ENCODE measurements at places on chromosomes 4 and X.

DNA sequence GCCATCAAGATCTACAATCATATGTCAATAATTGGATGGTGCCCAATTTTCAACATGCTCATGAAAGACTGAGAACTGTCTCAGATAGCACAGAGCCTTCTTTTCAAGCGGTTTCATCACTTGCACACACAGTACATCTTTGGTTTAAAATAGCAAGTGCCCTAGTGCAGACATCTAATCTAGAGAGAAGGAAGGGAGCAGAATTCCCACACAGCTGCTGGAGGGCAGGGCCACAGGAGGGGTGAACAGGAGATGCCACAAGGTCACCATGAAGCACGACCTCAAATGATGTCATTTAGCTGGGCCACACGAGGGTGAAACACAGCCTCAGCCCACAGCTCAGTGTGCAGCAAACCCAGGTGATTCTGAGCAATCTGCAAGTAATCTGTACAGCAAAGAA, 24.3 kb downstream of the LEF1 start:
- no peak for DNase-seq

- no peak for DNase-seq
Measured at GRCh38 chr4:10100734-10101216, 15.8 kb downstream of the WDR1 start.

GRCh38 chrX:42399632-42400024, 378.3 kb downstream of the PPP1R2C start:
- DNase-seq, result no peak

GRCh38 chrX:98203800-98204199, 1320.1 kb downstream of the RPA4 start:
- DNase-seq, result no peak

GRCh38 chr4:177283167-177283566, 26.5 kb upstream of the NEIL3 start:
- no peak for DNase-seq

DNA sequence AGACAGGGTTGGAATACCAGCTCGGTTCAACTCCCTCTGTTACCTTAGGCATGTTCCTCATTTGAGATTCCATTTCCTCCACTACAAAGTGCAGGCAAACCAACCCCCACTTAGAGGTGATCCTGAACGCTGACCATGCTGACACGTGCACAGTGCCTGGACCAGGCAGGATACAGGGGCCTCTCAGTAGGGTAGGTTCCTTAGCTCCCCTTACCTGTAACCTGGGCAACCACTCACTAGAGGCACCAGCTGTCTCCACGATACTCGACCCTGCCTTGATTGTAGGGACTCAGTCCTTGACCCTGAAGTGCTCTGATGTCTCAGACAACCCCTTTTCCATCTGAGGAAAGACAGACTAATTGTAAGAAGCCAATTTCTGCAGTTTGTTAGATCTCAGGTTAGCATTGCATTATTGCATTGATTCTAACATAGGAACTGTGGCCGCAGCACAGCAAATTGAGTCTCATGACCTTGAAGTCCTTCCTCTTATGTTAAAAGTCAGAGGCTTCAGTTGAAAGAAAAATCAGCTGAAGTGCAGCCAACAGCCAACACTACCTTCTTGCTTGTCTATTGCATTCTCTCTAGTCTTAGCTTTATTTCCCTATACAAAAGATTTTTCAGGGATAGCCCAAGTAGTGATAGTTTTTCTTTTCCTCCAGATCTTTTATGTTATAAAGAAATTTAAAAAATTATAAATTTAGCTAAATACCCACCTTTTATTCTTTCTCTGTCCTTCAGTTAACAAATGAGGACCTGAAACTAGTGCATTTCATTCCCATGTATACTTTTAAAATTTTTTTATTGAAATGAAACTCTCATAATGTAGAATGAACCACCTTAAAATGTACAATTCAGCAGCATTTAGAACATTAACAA, 11.2 kb upstream of the C1QTNF7 start:
- DNase-seq, result no peak

DNA sequence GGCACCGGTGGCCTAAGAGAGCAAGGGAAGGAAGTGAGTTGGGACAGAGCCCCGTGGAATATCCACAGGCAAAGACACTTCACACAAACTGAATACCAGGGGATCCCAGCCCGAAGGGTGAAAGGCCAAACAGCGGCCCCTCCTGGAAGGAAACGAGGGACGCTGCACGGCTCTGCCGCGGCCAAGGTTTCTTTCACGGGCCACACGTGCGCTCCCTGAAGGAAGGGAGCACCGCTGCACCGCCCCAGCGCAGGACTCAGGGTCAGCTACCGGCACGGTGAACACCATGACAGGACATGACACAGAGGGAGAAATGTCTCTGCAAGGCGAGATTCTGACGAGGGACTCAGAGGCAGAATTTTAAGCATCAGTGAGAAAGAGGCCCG, 31.5 kb upstream of the GTPBP6 start:
- no peak for DNase-seq

DNA sequence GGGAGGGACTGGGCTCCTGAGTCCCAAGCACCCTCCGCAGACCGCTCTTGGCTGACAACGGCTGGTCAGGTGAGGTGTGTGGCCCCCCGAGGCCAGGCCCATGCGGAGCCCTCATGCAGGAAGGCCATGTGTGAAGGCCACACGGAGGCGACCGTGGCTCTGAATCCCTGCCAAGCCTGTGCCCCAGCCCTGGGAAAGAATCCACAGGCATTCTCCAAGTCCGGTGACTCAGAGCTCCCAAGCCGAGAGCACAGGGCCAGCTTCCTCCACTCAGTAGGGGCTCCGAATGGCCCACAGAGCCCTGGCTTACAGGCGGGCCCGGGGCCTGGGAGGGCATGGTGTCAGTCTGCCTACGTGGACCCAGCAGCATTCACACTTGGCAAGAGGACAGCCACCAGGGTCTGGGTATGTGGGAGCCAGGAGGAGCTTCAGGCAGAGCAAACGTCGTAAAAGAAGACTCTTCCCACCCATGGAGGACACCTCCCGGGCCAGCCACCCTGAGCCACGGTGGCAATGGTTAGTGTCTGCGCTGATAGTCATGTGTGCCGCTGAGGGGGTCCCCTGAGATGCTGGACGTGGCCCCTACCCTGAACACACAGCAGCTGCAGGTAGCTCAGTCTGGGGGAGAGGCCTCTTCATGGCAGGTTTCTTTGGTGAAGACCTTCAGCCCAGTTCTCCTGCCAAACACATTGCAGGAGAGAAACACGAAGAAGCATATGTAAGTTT, 105.7 kb downstream of the PSAPL1 start:
- no peak for DNase-seq

- no peak for DNase-seq
Measured at GRCh38 chrX:6257025-6257424, 28.4 kb upstream of the NLGN4X start.

- no peak for DNase-seq
Measured at GRCh38 chr4:108777388-108777787, 14.5 kb upstream of the ETNPPL start.

DNA sequence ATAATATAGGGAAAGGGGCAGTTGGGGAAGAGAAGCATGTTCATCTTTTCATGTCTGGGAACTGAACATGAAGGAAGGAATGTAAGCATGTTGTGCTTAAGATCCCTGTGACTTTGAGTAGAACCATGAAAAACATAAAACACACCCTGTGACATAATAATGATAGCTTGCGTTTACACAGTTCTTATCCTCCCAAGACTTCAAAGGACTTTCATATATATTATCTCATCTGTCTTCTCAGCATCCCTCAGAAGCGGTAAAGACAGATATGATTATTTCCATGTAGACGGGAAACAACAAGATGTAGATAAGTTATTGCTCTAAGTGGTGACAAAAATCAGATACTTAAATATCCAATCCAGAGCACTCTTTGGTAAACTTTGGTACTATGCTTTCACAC, 3.3 kb upstream of the SH3RF1 start:
- no peak for DNase-seq
